Natural killer cell (primary cell): ENCODE measurements at places on chromosomes 16 and 17.

- DNase-seq, result no peak
Measured at GRCh38 chr17:70317421-70317820, 148.1 kb downstream of the KCNJ2 start.

GRCh38 chr16:69495821-69496220 lies 69.9 kb upstream of the NFAT5 start:
- no peak for DNase-seq

GRCh38 chr17:38748892-38749222 lies 721 bp upstream of the PCGF2 start:
- DNase-seq, result no peak

DNA sequence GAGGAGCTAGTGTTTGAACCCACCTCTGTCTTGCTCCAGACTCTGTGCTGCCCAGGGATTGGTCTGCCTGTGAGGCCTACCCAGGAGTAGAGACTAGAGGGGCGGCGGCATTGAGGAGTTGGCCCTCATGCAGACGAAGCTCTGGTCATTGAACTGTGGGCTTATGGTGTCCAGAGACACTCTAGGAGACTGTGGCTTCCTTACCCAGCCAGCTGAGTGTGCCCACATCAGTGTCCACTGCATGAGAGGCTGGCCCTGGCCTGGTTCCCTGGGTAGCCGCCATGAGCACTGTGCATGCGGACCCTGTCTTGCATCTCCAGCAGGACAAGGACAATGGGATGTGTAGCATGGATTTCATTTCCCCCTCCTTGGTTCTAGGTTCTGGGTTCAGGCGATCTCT lies 14.0 kb downstream of the SGSM2 start:
- DNase-seq, result no peak

DNA sequence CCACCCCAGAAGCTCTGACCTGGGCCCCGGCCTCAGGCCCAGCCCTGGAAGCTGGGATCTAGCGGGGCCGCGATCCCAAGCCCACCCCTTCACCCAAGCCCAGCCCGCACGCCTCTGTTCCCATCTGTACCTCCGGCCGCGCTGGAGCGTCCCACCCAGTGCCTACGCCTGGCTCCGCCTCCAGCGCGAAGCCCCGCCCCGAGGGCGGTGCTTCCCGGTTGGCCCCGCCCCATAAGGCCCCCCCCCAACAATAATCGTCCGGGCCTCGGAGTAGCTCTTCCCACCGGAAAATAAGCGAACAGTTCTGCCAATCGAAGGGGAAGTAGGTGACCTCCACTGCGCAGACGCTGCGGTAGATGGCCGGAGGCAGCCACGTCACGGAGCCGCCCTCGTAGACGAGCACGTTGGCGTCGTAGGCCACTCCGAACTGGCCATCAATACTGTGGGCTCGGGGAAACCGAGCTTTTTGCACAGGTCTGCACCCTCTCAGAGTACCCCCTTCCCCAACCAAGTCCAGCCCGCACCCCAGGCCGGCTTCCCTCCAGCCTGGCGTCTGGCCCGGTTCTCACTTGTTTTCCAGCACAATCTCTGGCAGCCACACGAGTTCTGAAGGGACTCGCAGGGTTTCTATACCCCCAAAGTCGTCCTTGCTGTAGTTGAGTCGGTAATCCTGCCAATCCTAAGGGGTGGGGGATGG lies 1.1 kb downstream of the CHRNE start:
- peak; percentile 52 for DNase-seq

DNA sequence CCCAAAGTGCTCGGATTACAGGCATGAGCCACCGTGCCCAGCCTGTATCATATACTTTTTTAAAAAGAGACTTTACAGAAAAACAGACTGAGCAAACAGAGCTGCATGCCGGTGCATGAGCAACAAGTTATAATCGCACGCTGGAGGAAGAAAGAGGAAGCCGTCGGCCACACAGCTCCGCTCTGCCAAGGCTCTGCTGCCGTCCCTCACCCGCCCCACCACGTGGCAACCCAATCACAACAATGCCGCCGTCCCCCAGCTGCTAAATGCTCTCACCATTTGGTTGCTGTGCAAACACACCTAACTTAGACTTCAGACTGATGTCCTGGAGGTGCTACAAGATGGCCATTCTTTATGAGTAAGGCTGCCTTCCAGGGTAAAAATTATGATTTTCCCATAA lies 83.5 kb downstream of the ADCY9 start:
- peak; percentile 46 for DNase-seq

DNA sequence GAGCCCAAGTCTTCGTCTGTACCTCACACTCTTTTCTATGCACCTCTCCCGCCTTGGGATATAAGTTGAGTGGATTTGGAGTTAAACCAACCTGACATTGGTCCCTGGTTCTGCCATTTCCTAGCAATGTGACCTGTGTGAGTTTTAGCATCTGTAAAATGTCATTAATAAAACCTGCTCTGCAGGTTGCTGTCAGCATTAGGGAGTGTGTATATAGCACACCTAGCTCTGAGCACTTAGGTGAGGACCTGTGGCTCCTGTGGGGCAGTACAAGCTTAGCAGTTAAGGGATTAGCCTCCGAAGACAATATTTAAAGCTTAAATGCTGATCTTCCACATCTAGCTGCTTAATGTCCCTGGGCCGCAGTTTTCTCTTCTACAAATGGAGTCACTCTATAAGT lies 248.0 kb downstream of the TMEM114 start:
- DNase-seq, result no peak
